ENCODE measurements at places on chromosomes 16 and 17.

DNA sequence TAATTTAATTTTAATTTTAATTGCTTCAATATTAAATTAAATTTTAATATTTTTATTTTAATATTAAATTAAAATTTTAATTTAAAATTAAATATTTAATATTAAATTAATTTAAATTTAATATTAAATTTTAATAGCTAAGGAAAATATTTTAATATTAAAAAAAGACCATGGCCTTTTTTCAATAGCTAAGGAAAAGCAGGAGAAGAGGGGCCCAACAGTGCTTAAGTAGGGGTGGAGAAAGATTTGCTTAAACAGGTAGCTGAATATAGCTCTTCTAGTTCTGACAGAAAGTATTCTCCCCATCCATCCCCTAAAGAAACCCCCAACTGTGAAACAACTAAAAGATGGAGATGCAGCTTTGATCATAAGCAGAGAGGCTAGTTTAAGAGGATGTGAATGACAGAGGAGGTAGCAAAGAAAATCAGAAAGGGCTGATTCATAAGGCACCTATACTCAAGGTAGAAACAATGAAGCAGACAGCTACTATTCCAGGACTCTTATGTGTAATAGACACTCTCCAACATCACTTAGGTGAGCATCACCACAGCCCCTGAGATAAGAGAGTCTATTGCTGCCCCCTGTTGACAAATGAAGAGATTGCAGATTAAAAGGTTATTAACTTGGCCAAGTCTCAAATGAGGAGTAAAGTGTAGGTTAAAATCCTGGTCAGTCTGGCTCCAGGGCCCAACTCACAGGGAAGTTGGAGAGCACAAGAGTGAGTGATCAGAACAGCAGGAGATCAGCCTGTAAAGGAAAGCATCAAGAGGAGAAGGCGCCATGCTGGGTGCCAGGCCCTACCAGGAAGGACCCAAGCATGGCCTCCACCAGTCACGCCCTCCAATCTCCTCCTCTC is 7.8 kb upstream of the RNASEK start:
- DNase-seq: no peak

GRCh38 chr17:72710834-72711233 is 381.7 kb downstream of the SLC39A11 start:
- DNase-seq: no peak

GRCh38 chr16:22388101-22388644 is 13.8 kb upstream of the CDR2 start:
- DNase-seq: no peak

DNA sequence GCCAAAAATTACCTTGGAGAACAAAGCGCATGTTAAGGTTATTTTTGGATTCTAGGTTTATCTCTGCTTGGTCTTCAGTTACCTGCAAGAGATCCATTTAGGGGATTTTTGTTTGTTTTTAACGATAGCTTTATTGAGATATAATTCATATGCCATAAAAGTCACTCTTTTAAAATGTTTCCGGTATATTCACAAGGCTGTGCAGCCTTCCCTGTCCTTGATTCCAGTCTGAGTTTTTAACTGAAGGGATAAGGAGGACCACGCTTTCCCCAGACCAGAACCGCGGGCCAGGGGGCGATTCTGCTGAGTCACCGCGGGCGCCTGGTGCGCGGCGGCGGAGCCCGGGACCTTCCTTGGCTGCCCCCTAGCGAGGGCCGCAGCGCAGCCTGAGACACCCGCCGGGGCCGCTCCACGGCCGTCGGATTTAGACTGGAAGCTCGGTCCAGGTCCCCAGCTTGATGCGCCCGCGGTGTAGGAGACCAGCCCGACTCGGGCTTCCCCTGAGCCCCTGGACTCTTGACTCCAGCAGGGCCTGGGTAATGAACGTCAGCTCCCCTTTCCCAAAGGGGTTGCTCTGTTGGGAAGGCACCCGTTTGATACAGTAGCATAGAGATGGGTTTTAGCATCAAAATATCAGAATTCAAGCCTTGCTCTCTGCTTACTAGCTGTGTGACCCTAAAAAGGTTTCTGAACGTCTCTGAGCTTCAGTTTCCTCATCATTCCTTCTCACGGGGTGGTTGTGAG is 50.0 kb upstream of the STH start:
- peak; percentile 55 for DNase-seq

DNA sequence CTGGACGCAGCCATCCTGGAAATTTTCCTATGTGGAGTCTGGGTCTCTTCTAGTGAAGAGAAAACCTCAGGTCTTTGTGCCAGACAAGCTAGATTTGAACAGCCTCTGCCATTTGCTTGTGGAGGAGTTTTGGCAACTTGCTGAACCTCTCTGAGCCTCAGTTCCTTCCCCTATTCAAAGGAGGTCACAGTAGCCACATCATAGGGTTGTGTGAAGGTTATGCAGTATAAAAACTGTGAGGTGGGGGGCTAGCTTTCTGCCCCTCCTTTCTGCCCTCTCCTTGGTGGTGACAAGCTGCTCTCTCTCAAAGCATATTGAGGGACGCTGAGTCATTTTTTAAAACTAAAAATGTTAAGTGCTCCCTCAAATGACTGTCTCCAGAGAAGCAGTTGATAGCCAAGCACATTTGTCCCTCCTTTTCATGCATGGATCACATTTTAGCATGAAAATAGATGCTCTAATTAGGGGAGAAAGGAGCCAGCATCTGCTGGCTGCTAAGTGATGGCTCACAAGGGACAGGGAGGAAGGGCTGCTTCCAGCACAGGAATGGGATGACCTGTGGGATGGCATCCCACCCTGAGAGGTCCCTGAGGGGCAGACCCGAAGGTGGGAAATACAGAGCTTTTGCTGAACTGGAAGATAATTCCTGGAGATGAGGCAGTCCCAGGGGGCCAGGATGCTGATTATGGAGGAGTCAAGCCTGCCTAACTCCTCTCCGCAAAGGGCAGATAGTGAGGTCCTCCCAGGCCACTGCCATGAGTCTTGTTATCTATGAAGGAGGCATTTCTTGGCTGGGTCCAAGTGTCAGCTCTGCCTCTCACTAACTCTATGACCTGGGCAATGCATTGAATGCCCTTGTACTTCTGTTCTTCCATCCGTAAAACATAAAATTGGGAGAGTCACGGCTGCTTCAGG is 218.8 kb downstream of the RAB11FIP4 start:
- no peak for DNase-seq

GRCh38 chr16:27314986-27315332 is 1.2 kb downstream of the IL4R start:
- no peak for DNase-seq

- DNase-seq: no peak
These were observed 245.7 kb upstream of the CIBAR2 start for GRCh38 chr16:85357924-85358505.

- DNase-seq: no peak
These were observed 62.9 kb downstream of the LMF1 start for GRCh38 chr16:907842-908241.

GRCh38 chr17:30869005-30869404 is 37.0 kb downstream of the TEFM start:
- no peak for DNase-seq

DNA sequence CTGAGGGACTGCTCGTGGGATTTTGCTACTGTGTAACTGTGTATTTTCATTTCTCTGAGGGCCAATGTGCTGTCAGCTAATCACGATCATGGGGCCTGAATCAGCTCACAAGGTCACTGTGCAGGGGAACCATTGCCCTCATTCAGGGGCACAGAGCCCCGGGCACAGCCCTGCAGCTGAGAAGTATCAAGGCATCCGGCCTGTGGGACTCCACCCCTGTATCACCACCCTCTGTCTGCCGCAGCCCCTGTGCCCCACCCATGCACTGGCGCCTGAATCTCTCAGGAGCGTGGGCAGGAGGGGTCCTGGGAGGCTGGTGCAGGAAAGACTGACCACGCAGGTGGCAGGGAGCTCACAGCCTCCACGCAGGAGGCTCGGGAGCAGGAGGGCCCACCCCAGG is 43.4 kb upstream of the RASD1 start:
- DNase-seq: no peak

GRCh38 chr16:65373097-65373496 is 251.2 kb upstream of the CDH11 start:
- no peak for DNase-seq

All from stimulated activated CD4-positive, alpha-beta T cell treated with anti-CD3 and anti-CD28 coated beads, Interleukin-4, amount 100 ng/mL, for 4 hours (primary cell).